ENCODE measurements at places on chromosomes 3 and 15. TPM values are rescaled to one million over a fixed set of nuclear protein-coding genes. Genes with fewer than 3 reads are reported as not detected.

SERINC4 gene
- 0.20 TPM for total RNA-seq

GRCh38 chr3:196624067-196624790 is 15.3 kb upstream of the NRROS start:
- DNase-seq = no peak

- DNase-seq = no peak
These were observed 1.3 kb downstream of the COLQ start for GRCh38 chr3:15520185-15520584.

SH2D7 gene
- not detected for total RNA-seq

DNA sequence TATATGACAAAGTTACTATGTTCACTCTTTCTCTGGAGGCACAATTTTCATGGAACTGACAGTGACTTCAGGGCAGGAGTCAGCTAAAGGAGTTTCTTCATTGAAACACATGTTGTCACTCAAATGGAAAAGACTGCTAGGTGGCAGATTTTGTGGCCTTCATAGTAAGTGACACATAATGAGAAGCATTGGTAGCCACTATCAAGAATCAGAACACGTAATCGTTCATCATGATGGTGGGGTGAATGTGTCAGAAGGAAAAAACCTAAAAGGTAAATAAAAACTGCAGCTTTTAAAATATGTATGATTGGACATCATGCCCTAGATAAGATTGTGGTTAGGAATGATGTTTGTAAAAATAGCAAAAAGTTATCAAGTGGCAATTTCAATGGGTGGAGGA is 1491.0 kb downstream of the SI start:
- no peak for DNase-seq

DNA sequence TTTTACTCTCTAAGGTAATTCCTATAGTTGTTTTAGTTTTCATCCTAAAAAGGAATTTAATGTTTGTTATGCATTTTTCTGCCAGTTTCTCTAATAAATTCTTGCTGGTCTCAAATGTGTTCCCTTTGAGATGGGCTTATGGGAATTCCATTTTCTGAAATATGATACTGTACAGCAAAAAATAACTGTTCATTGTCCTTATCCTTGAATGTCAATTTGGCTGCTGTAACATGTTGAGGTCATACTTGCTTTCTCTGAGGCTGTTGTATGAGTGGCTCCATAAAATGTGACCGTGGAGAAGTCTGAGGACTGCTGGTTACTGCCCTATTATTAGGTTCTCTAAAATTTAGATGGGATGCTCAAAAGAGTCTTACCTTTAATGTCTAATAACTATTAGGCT is 266.5 kb downstream of the ADAMTS17 start:
- no peak for DNase-seq

DNA sequence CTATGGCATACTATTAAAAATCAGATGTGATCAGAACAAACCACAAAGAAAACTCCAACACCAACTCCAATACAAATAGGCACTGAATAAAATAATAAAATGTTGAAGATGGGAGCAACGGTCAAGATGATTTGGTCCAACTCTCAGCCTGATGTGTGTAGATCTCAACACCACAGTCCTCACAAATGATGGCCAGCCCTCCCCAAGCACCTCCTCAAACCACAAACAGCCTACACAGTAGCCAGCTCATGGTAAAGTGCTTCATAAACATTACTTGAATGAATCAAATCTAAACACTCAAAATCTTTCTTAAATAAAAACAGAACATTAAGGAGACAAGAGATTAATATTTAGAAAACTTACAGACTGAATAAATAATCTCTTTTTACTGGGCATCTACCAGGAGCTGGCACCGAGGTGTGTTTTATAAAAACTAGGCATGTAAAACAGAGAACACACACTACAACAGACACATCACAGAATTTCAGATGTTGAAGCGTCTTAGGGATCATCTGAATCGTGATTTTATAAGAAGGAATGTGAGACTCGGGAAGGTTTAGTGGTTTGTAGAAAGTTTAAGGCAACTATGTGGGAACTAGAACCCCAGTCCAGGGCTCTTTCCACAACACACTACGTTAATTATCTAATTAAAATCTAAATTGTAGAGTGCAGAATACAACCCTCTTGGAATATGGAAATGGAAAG is 102.4 kb downstream of the MYLK start:
- no peak for DNase-seq

DNA sequence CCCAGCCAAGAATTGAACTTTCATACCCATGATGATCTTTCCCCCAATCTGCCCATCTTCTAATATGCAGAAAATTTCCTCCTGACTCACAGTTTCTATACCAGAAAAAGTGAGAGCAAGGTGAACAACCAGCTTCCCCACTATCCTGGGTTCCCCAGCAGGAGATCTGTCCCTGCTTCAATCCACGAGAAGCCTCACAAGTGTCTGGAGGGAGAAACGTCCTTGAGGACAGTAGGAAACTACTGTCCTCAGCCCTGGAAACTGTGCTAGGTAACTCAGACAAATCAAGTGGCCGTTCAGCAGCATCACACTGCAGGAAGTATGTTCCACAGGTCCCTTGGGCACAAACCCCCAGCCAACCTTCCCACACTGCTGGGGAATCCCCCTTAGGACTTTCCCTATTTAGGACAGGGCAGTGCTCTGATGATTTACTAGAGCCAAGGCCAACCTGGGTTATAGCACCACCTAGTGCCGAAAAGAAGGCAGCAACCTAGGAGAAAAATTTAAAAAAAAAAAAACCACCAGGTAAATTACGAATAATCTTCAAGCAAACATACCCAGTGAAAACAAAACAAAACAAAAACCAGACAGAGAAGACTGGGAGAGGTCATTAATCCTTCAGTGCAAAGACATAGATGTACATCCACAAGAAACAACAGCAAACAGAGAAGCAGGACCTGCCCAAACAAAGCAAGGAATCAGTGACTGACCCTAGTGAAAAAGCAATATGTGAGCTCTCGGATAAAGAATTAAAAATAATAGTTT is 36.0 kb downstream of the MORC1 start:
- DNase-seq = no peak

- no peak for DNase-seq
These were observed 379.3 kb upstream of the CBLB start for GRCh38 chr3:106247902-106248684.

GPR149 gene
- not detected for total RNA-seq

DNA sequence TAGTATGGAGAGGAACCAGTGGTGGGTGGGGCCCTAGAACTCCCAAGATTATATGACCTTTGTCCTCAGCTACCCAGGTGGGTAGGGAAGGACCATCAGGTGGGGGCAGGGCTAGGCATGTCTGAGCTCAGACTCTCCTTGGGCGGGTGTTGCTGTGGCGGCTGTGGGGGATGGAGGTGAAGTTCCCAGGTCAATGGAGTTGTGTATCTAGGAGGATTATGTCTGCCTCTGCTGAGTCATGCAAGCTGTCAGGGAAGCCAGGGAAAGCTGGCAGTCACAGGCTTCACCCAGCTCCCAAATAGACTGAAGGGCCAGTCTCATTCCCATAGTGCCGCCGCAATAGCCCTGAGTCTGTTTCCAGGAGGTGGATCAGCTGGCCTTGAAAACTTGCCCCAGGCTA is 139.7 kb upstream of the CFAP20DC start:
- DNase-seq = no peak

DNA sequence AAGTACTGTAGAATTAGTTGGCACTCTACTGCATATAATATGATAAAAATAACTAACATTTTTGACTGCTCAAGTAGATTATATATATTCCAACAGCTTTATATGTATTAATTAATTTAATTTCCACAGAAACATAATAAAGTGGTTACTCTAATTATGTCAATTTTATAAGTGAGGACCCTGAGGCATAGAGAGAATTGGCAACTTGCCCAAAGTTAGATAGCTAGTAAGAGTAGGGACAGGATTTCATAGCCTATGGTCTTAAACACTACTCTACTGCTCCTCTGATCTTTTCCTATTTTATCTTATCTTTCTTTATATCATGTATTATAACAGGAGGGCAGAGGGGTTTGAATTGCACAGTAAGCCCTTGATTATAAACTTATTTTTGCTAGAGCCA is 418.7 kb upstream of the SGO1 start:
- DNase-seq = no peak

- peak; percentile 65 for DNase-seq
These were observed 3.1 kb downstream of the KAT2B start for GRCh38 chr3:20043396-20043795.

GRCh38 chr3:63584681-63585080 is 67.8 kb upstream of the SNTN start:
- DNase-seq = no peak

- DNase-seq = no peak
These were observed 443.0 kb upstream of the ADAMTS9 start for GRCh38 chr3:65130782-65131181.
